DMS79 (cell line): ENCODE measurements at places on chromosomes 11 and 22.
A peak's percentile ranks its signal among the peaks of the same experiment; 100 is the strongest.

DNA sequence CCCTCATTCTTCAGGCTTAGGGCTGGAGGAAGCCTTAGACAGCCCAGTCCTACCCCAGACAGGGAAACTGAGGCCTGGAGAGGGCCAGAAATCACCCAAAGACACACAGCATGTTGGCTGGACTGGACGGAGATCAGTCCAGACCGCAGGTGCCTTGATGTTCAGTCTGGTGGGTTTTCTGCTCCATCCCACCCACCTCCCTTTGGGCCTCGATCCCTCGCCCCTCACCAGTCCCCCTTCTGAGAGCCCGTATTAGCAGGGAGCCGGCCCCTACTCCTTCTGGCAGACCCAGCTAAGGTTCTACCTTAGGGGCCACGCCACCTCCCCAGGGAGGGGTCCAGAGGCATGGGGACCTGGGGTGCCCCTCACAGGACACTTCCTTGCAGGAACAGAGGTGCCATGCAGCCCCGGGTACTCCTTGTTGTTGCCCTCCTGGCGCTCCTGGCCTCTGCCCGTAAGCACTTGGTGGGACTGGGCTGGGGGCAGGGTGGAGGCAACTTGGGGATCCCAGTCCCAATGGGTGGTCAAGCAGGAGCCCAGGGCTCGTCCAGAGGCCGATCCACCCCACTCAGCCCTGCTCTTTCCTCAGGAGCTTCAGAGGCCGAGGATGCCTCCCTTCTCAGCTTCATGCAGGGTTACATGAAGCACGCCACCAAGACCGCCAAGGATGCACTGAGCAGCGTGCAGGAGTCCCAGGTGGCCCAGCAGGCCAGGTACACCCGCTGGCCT is 641 bp downstream of the APOC3 start:
- no peak for DNase-seq

- DNase-seq: no peak
These were observed 47.6 kb downstream of the ST3GAL4 start for GRCh38 chr11:126403022-126403581.

DNA sequence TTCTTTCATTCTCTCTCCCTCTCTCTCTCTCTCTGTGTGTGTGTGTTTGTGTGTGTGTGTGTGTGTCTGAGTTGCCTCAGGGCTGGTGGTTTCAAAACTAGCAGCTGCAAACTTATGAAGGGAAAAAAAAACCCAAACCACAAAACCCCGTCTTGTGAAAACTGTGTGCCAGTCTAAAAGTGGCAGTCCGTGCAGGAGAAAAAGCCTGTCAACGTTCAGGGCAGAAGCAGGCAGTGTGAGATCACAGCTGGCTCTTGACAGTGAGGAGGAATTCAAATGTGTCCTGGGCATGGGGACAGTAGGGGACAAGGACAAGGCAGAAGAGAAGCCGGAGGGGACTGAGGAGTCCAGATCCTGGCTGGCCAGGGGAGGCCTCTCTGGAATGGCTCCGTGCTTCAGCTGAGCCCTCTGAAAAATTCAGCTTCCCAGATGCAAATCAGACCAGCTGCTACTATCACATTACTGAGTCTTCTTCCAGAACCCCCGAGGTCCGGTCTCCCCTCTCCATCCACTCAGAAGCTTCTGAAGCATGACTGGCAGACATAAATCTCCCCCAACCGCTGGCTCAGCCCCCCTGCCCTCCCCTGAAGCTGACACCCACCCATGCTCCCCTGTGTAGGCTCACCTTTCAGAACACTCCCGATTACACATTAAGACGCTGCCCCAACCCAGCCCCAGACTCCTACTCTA is 31.9 kb downstream of the FLI1 start:
- DNase-seq: peak; percentile 10

DNA sequence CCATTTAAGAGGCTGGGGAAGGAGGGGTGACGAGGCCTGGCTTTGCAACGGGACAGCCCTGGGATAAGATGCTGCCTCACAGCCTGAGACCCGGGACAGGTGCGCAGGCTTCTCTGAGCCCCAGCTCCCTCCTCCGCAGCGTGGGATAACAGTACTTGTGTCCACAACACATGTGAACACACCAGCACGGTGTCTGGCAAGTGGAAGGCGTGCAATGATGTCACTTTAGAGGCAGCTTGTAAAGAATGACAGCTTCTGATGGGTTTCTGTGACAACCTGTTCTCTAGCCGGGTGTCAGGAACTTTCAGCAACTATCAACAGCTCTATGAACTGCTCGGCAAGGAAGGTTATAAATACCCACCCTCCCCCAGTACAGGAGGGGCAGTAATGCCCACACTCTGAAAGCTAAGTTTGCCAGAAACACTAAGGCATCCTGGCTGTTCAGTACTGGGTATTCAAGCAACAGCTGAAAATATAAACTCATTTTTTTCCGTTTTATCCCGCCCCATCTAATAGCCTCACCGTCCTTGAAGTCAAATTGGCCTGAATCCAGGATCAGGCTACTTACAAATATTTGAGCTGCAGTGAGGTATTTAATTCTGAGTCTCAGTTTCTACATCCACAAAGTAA is 59.7 kb downstream of the MYH9 start:
- peak; percentile 14 for DNase-seq

DNA sequence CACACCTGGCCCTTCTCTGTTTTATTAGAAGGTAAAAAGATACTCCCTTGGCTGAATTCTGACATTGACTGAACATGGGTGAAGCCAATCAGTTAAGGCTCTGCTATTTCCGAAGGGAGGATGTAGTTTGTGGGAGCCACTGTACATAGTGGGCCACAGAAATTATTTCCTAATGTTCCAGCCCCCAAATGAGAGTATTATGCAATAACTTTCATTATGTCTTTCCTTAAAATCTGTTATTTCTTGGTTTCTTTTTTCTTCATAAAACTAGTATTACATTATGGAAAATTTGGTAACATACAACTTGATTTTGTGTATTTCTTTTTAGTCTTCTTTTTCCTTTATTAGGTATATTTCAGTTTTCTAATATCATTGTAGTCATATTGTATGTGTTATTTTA is 51.9 kb upstream of the EP300 start:
- no peak for DNase-seq

DNA sequence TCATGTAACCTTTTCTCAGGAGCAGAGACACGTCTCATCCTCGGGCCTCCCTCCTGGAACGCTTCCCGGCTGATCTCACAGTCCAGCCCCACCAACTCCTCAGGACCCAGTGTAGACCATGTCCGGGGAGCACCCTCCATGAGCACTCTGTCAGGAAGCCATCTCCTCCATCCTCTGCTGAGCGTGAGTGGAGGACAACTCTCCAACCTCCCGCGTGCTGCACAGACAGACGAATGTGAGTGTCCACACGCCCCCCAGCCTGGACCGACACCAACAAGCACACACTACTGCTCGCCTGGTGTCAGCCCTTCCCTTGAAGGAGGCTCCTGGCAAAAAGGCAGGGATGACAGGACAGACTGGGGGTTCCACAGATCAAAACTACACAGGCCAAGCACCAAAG is 86.6 kb downstream of the SHANK2 start:
- no peak for DNase-seq

- DNase-seq: no peak
These were observed 35.8 kb downstream of the TNRC6B start for GRCh38 chr22:40213478-40213877.

GRCh38 chr11:112174789-112175598 is at the start of gene BCO2:
TSS of gene BCO2 (plus strand) at chr11:112175512. CDS start at chr11:112175602, 90 bp downstream.
- no peak for DNase-seq

GRCh38 chr11:26143566-26144290 is 188.2 kb upstream of the ANO3 start:
- no peak for DNase-seq

- DNase-seq: no peak
These were observed 18.8 kb downstream of the APOL2 start for GRCh38 chr22:36220451-36220921.

DNA sequence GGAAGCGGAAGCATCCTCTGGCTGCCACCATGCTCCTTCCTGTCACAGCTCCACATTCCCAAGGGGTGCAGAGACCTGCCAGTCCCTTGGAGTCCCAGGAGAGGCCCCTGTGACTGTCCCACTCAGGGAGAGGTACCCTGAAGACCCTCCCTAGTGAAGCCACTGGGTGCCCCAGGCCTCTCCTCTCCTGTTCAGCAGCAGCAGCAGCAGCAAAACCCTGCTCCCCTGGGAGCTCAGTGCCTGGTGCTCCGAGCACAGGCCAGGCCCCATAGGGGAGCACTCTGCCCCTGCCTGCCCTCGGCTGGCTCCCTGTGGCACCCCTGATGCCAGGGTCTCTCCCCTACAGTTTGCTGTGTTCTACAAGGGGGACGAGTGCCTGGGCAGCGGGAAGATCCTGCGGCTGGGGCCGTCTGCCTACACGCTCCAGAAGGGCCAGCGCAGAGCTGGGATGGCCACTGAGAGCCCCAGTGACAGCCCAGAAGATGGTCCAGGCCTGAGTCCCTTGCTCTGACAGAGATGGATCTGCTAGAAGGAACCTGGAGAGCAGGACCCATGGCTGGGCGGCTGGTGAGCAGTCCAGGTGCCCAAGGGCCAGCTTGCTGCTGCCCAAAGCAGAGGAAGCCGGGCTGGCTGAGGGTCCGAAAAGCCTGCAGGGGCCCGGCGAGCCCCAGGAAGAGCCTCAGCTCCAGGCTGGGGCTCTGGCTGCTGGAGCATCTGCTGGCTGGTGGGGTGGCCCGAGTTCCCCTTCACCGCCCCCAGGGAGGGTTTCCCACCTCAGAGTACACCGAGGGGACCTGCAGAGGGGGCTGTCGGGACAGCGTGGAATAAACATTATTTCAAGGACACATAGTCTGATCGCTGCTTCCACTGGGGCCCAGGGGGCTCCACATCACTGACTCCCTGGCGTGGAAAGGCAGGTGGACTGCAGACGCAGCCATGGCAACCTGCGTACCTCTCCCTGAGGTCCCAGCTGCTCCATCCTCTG is 21.3 kb downstream of the TRMU start:
- DNase-seq: no peak

DNA sequence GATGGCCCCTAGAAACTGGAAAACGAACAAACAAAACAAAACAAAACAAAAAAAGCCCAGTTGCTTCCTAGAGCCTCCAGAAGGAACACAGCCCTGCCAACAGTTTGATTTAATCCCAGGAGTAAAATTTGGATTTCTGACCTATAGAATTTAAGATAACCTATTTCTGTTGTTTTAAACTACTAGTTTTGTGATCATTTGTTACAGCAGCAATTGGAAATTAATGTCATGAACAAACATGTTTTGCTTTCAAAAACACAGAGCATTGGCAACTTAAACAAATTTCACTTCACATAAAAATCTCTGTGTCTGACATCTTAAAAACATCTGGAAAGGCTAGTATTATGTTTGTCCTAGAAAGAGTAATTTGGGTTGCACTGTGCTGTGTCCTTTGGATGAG is 437.3 kb downstream of the METTL15 start:
- no peak for DNase-seq

- peak; percentile 50 for DNase-seq
These were observed 1.2 kb downstream of the MSANTD2 start for GRCh38 chr11:124798991-124799347.

GRCh38 chr22:24744638-24745037 is 29.9 kb downstream of the PIWIL3 start:
- no peak for DNase-seq

- no peak for DNase-seq
These were observed 72.2 kb upstream of the BID start for GRCh38 chr22:17846326-17846992.

DNA sequence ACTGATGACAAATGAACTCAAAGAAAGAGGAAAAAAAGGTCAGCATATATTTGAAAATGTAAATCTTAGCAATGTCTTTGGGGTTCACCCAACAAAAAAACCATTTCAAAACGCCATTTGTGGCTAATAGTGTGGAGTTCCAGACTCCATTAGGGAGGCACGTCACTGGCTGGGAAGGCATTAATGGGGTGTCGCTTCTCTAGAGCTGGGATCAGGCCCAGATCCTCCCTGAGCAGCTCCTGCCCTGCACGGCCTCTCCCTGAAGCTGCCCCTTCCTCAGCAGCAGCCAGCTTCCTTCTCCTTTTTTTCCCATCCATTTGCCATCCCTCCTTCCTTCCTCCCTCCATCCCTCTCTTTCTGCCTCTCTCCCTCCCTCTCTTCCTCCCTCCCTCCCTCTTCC is 98.8 kb upstream of the LMO1 start:
- DNase-seq: no peak

DNA sequence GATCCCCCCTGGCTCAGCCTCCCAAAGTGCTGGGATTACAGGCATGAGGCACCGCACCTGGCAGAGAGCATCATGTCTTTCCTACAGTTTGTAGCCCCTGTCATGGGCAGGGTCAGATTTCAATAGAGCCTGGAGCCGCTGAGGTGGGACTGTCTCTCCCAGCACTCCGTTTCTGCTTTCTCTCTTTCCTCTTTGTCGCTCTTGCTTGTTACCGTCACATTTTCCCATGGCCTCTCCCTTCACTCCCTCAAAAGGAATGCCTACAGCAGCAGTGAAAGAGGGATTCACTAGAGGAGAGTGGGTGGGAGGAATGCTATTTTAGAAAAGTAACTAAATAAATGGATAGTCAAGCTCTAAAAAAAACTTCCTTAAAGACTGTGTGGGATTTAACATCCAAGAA is 136.7 kb upstream of the TTC12 start:
- no peak for DNase-seq

GRCh38 chr11:119373921-119374631 is 7.4 kb downstream of the USP2 start:
- DNase-seq: peak; percentile 72

DNA sequence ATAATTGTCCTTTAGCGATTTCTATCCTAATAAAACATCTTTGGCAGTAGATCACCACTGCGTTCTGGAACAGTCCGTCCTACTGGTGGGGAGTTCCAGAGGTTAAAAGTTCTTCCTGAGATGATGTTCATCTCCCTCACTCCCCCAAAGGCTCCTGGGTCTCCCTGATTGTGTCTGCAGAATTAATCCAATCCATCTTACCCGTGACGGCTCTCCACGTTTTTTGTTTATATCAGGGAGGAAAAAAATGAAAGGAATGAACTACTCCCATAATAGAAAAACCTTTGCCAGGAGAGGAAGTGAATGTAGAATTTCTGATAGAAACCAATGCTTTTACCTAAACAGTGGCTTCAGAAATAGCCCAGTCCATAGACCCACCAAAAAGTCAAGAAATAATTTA is 81.6 kb downstream of the LARGE1 start:
- no peak for DNase-seq
